ENCODE measurements at places on chromosomes 7 and 10.

GRCh38 chr10:11639849-11640764, 28.7 kb upstream of the USP6NL start:
- no peak for DNase-seq

DNA sequence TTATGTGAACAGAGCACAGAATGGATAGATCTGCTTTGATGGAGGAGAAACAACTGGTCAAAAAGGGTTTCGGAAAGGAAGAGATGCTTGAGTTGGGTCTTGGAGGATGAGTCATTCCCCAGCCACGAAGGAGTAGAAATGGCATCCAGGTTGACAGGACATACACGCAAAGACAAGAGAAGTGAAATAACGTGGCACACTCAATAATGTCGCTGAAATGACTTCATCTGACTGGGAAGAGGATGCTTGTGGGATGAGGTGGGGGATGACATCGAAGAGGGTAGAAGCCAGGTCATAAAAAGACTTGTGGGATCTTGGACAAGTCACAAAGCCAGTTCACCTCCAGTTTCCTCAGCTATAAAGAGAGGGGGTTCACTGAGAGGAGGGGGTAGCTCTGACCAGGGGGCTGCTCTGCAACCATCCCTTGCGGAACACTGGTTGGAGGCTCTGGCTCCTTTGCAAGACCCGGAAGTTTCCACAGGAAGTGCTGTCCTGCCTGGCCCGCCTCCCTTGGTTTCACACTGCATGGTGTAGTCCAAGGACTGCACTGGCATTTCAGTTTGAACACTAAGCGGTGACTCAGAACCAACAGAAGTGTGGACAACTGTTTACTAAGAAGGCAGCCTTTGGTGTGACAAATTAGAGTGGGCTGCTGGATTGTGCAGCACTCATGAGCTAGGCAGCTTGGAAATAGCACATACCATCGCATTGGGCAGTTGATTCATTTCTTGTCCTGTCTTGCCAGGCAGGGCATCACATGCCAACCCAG, 189.9 kb upstream of the ADO start:
- peak; percentile 63 for DNase-seq

DNA sequence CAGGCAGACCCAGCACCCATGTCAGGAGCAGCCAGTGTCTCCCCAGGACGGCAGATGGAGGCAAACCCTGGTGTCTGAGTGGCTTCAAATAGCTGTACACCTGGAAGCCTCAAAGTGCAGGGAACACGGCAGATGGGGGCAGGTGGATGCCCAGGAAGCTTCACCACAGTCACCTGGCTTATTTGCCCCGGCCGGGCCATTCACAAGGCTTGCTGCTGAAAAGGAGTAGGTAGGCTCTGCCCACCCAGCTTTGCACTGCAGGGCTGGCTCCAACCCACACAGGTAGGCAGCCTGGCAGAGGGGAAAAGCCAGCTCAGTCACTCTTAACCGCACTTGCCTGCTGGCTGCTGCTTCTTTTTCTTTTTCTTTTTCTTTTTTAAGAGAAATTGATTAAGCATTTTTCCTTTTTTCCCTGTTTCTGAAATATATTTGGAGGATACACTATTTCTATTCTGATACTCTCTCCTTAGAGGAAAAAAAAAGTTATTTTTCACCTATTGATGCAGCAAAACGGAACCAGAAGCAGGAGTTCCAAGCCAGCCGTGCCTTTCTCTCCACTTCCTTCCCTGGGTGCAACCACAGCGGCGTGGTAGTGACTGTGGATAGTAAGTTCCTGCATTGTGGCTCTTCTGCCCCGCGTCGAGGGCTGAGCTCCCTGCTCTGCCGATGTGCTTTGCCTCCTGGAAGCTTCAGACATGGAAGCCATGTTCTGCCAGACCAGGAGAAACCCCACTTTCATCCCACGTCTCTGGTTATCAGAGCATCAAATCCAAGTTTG, 118.3 kb downstream of the KLF6 start:
- no peak for DNase-seq

DNA sequence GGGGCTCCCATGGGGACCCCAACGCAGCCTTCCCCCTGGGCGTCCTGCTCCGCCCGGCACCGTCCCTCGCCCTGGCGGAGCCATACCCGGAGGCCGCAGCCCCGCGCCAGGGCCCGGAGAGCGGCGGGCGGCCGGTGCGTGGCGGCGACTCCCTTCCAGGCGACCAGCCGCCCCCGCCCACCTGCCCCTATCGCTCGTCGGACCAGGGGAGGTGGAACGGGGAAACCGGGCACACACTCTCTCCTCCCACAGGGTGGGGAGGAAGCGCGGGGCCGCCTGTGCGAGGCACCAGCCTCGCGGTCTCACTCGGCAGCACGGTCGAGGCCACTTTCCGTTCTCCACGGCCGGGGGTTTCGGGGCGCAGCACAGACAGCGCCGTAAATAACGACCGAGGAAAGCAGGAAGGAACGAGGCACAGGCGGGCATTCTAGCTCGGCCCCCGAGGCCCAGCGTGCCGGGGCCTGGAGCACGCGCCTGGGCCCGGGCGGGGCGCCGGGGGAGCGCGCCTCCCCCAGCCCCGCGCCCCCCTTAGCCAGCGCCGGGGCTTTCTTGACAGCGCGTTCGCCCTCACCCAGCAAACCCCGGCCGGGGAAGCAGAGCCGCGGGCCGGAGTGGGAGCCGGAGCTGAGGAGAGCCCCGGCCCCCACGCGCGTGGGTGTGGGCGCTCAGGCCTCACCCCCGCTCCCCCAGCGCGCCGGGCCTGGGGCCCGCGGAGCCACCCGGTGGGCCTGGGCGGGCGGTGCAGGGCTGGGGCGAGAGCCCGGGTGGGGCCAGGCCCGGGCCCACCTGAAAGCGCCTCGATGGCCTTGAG, 936 bp downstream of the IGF2BP3 start:
- DNase-seq = no peak

- peak; percentile 98 for DNase-seq
Observed at GRCh38 chr10:104268713-104269645, at the start of gene GSTO2. TSS of gene GSTO2 (plus strand) at chr10:104269184. CDS start at chr10:104274916, 5,732 bp downstream.

All from A172 (cell line).